ENCODE measurements at places on chromosomes 13 and 19.
A peak's percentile ranks its signal among the peaks of the same experiment; 100 is the strongest.

DNA sequence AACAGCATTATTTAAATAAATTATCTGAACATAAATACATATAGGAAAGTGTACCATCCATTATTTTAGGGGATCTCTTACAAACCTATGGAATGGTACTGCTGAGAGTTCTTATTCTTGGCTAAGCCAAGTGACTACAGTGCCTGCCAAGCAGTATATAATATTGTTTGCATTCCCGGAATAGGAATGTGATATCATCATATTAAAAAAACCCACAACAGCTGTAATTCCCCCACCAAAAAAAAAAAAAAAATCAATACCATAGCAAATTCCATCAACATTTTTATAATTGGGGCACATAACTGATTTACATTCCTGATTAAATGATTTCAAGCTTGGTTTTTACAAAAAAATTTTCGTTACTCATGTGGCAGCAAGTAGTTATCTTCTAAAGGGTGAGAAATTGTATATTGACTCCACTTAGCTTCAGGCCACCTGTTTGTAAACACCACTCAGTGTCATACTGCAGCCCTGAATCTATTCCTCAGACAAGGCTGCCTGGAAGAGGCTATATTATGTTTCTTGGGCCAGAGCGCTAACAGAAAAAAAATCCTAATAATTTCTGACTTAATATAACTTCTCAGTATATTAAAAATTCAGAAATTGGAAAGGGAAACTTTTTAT is 278.1 kb downstream of the DNAJC15 start:
- DNase-seq, result no peak

GRCh38 chr19:15443838-15444237 is 5.9 kb downstream of the WIZ start:
- DNase-seq, result no peak

GRCh38 chr19:46828484-46828883 is 22.2 kb downstream of the AP2S1 start:
- no peak for DNase-seq

DNA sequence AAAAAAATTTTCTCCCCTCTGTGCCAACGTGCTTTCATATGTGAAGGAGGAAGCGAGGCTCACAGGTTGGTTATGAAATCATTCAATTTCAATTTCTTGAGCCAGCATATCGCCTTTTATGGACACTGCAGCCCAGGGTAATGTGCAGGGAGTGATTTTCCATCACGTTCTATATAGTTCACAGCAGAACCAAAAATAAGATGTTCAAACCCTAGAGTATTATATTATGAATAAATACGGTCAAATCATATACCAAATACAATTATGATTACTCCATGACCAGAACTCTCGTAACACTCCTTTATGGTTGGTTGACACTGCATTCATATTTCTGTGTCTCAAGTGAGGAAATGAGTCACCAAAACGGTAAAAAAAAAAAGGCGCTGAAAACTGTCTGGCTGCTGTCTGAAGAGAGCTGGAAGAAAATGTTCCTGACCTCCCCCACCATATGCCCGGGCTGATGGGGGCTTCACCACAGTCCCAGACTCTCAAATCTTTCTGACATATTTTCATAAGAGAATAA is 75.8 kb upstream of the UBAC2 start:
- peak; percentile 13 for DNase-seq

GRCh38 chr13:37293295-37293694 is 187.8 kb upstream of the CSNK1A1L start:
- DNase-seq, result no peak

DNA sequence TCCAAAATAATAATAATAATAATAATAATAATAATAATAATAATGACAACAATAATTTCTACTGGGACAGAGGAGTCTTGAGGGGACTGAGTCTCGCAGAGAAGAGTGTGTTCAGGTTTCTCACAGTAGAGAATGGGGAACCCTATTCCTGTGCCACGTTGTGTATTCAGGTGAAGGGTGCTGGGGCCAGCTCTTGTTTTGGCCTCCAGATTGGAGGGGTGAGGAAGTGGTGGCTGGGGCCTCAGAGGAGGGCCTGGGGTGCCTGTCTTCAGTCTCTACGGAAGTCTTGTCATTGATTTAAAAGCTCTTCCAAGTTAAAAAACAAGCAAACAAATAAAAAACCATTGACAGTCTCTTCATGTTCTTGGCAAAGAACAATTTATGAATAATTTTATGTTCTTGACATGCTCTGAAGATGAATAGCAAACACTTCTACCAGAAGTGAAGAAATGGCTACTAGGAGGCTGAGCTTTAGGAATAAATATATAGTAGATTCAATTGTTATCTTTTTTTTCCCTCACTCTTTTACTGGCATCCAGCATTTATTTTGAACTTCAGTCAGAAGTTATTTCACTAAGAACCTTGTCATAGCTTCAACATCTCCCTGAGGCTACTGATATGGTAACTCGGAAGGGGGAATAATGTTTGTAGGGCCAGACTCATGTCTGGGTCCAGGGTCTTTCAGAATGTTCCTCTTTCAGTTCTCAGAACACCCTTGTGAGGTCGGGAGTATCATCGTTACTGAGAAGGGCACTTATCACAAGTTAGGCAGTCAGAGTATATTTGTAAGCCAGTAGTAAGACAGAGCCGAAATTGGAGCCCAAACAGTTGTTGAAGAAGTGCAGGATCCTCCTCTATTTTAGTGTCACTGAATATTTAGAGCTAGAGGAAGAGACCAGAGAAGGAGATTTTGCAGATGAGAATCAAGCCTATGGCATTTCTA is 13.1 kb downstream of the LRCH1 start:
- DNase-seq, result no peak

GRCh38 chr13:32938314-32938713 is 77.9 kb upstream of the KL start:
- DNase-seq, result no peak

- no peak for DNase-seq
Observed at GRCh38 chr19:54254195-54254906, 2.7 kb downstream of the LILRB5 start.

DNA sequence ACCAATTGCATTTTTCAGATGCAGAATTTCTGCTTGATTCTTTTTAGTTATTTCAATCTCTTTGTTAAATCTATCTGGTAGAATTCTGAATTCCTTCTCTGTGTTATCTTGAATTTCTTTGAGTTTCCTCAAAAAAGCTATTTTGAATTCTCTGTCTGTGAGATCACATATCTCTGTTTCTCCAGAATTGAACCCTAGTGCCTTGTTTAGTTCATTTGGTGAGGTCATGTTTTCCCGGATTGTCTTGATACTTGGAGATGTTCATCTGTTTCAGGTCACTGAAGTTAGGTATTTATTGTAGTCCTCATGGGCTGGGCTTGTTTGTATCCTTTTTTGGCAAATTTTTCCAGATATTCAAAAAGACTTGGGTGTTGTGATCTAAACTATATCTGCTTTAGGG is 202.9 kb upstream of the SERP2 start:
- no peak for DNase-seq

GRCh38 chr13:22064854-22065620 is 394.2 kb downstream of the FGF9 start:
- DNase-seq, result no peak

- no peak for DNase-seq
Observed at GRCh38 chr13:75404726-75405125, 77.2 kb downstream of the TBC1D4 start.

GRCh38 chr13:96041326-96042110 is 11.7 kb downstream of the UGGT2 start:
- no peak for DNase-seq

- no peak for DNase-seq
Observed at GRCh38 chr13:36847606-36848005, 28.6 kb downstream of the RFXAP start.

- no peak for DNase-seq
Observed at GRCh38 chr19:15280048-15280725, 47.9 kb upstream of the EPHX3 start.

- no peak for DNase-seq
Observed at GRCh38 chr19:7908742-7909461, 5.2 kb downstream of the MAP2K7 start.

DNA sequence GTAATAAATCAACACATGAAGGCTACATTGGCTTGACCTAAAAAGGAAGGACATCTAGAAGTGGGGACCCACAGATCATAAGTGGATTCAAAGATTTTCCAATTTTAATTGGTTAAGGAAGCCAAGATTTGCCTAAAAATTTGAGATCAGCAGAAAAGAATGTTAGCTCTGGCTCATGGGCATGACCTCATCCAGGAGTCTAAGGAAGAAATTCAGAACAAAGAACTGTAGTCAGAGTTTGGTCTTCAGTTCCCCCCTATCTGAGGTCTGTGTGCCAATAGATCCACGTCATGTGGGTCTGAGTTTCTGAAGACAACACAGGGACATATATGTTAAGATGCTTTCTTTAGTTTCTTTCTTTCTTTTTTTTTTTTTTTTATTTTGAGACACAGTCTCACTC is 648.8 kb upstream of the SPRY2 start:
- no peak for DNase-seq

DNA sequence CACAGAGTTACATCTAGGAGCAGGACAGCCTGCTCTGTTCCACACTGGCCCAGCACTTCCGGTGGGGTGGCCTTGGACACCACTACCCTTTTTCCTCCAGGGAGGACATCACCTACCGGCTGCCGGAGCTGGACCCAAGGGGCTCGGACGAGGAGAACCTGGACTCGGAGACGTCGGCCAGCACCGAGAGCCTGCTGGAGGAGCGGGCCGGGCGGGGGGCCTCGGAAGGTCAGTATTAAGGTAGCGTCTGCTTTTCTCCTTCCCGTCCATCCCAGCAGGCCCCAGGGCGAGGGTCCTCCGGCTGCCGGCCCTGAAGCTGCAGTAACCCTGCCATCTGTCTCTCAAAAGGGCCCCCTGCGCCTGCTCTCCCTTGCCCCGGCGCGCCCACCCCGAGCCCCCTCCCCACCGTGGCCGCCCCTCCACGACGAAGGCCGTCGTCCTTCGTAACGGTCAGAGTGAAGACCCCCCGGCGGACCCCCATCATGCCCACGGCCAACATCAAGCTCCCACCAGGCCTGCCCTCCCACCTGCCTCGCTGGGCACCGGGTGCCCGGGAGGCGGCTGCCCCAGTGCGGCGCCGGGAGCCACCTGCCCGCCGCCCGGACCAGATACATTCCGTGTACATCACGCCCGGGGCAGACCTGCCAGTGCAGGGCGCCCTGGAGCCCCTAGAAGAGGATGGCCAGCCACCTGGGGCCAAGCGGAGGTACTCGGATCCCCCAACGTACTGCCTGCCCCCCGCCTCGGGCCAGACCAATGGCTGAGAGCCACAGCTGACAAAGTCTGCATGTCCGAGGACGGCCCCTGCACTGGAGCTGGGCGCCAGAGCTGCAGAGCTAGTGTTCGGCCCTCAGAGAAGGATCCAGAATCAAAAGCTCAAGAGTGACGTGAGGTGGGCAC is 3.4 kb upstream of the USE1 start:
- no peak for DNase-seq

GRCh38 chr13:107361666-107362065 is 793.7 kb upstream of the ARGLU1 start:
- no peak for DNase-seq

- no peak for DNase-seq
Observed at GRCh38 chr19:42555317-42555716, 27.0 kb upstream of the CEACAM1 start.

DNA sequence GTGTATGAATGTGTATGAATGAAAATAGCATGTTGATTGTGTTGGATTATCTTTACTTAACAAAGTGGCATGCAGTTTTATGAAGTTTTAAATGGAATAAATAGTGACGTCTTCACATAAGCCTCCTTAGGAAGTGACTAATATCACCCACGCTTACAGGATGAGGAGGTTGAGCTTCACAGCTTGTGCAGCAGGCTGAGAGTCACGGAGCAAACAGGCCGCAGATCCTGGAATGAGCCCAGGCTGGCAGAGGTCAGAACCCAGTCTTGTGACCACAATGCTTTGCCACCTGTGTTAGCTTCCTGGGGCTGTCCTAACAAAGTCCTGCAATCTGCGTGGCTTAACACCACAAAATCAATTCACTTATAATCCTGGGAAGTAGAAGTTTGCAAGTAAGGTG is 20.8 kb downstream of the LAIR2 start:
- DNase-seq, result no peak

DNA sequence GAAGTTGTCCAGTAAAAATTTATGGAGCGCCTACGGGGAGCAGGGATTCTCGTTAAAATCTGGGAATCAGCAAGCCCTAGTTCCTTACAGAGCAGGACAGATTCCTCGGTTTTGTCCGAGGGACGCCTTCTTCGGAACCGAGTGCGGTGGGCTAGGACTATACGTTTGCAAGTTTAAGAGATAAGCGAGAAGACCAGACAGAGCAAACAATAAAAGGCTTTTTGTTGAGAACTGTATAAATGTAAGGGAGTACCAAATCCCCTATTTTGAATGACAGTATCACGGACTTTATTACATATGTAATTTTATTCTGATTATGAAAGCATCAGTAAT is 971 bp upstream of the ANKRD10 start:
- no peak for DNase-seq

- DNase-seq, result no peak
Observed at GRCh38 chr13:113937073-113937472, 36.8 kb downstream of the C13orf46 start.

GRCh38 chr19:12881172-12881808 is at the start of gene DNASE2:
TSS of gene DNASE2 (minus strand) at chr19:12881449. CDS start at chr19:12881375, 74 bp downstream.
- peak; percentile 88 for DNase-seq

DNA sequence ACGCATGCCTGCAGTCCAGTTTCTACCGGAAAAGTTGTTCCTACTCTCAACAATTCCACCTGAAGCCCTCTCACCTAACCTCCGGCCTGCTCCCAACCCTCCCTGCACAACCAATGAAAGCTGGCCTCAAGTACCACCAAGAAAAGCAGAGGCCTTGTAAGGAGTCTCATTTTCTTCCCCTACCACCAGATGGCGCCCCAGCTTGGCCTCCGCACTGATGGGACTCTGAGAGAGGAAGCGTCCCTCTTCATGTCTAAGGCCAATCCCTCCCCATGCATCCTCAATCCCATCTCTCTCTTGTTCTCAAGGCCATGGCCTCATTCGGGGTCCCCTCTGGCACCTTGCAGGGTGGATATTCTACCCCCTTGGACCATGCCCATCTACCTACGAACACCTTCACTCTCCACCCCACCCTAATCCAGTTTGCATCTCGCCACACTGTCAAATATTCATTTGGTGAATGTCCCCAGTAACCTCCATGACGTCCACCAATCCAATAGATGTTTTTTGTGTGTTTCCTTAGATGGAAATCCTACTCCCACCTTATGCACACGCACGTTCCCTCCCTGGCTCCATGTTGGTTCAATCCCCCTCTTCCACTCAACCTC is 412.8 kb downstream of the ZNF536 start:
- DNase-seq, result peak; percentile 53

DNA sequence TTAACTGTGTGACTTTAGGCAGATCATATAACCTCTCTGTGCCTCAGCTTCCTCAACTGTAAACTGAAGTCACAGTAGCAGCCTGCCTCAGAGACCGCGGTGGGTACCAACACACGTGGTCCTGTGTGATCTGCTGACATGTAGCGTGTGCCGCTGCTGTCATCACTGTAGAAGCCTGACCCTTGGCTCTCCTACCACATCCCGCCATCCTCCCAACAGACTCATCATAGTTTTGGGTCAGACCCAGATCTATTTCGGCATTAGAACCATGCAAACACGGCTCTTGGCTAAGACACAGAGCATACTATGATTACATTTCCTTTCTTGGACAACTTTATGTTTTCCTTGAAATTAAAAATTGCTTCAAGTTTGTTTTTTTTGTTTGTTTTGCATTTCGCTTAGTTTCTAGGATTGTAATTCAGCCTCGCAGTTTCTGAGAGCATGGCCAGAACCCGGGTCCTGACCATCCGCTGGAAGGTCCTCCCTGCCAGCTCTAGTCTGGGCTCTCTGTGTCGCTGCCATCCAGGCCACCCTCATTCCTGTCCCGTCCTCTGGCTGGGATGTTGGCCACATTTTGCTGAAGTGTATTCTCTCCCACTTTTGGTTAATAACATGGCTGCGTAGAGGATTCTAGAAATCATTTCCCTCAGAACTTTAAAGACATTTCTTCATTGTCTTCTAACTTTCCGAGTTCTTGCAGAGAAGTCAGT is 53.0 kb downstream of the GGACT start:
- no peak for DNase-seq

Data from CD4-positive, alpha-beta T cell treated with Interleukin-12 subunit alpha and Interleukin-12 subunit beta, for 1 hour (primary cell).